ENCODE measurements at places on chromosomes 4 and X.

GRCh38 chr4:127239902-127240763 is 392.6 kb upstream of the INTU start:
- DNase-seq, result no peak

- no peak for DNase-seq
Measured at GRCh38 chrX:47507153-47507867, 24.3 kb upstream of the ZNF41 start.

- DNase-seq, result no peak
Measured at GRCh38 chrX:580030-580429, 50.6 kb upstream of the SHOX start.

DNA sequence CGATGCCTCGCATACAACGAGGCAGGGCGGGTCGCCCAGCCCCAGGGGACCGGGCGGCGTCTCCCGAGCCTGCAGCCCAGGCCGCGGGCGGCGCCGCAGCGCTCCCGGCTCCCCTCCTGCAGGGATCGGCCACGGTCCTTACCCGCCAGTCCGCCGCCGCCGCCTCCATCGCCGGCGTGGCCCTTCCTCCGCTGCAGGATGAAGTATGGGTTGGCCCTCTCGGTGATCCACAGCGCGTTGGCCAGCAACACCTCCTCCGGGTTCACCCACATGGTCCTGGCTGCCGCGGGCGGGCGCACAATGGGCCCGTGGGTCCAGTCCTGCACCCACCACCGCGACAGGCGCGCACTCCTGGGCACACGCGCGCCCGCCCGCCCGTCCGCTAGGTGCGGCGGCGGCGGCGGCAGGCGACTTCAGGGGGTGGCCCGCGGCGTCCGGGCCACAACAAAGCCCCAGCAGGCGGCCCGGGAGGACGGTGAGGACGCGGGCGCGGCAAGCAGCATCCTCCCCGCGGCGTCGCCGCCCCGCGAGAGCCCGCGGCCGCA is 339 bp downstream of the TBC1D9 start:
- DNase-seq, result peak; percentile 56

DNA sequence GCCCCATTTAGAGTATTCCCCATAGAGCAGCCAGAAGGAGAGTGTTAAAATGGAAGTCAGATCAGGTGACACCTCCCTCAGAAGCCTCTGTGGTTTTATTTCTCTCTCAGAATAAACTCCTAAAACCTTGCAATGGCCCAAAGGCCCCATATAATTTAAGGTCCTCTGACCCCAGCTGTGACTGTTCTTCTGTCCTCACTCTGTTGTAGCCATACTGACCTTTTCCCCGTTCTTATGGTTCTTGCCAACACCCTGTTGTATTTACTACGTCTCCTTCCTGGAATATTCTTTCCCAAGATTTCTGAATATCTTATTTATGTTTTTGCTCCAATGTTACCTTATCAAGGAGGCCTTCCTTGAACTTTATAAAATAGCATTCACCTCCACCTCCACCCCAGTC is 18.0 kb downstream of the ADH7 start:
- no peak for DNase-seq
